Sciatic nerve (tissue), 2 donors: ENCODE measurements at places on chromosomes 3 and 15. TPM values are rescaled to one million over a fixed set of nuclear protein-coding genes. Genes with fewer than 3 reads are reported as not detected.

The PLSCR5 gene
- not detected for total RNA-seq

The SGO1 gene
- 0.31 TPM for total RNA-seq

The MUSTN1 gene
- 23.9 TPM for total RNA-seq

The TRPM1 gene
- total RNA-seq: not detected

The AKAP13 gene
- 238 TPM for total RNA-seq

The CADM2 gene
- total RNA-seq: 60.8 TPM

The KIAA1143 gene
- 26.7 TPM for total RNA-seq

The STAB1 gene
- total RNA-seq: 256 TPM

The MIX23 gene
- 28.1 TPM for total RNA-seq

The REC114 gene
- total RNA-seq: not detected

The GPR27 gene
- total RNA-seq: 6.0 TPM

The RAB6B gene
- 9.5 TPM for total RNA-seq

The FBLN2 gene
- total RNA-seq: 236 TPM

The VWA5B2 gene
- total RNA-seq: 0.53 TPM

The PLA2G4E gene
- total RNA-seq: not detected

The GLT8D1 gene
- 55.8 TPM for total RNA-seq

The TICRR gene
- total RNA-seq: 0.22 TPM

The GOLGA6A gene
- 0.98 TPM for total RNA-seq

The GOLGA8O gene
- 9.9 TPM for total RNA-seq

The RASGRP1 gene
- 1.2 TPM for total RNA-seq

The IVD gene
- total RNA-seq: 67.8 TPM
